Stimulated activated CD4-positive, alpha-beta T cell treated with anti-CD3 and anti-CD28 coated beads, TNF-alpha, amount 100 ng/mL, for 24 hours (primary cell): ENCODE measurements at places on chromosomes 6 and 20.

- DNase-seq: no peak
Measured at GRCh38 chr6:138944412-138944811, 43.6 kb downstream of the REPS1 start.

- DNase-seq: no peak
Measured at GRCh38 chr6:80488190-80488589, 381.7 kb downstream of the BCKDHB start.

- DNase-seq: no peak
Measured at GRCh38 chr6:145315982-145316600, 419.2 kb downstream of the EPM2A start.

DNA sequence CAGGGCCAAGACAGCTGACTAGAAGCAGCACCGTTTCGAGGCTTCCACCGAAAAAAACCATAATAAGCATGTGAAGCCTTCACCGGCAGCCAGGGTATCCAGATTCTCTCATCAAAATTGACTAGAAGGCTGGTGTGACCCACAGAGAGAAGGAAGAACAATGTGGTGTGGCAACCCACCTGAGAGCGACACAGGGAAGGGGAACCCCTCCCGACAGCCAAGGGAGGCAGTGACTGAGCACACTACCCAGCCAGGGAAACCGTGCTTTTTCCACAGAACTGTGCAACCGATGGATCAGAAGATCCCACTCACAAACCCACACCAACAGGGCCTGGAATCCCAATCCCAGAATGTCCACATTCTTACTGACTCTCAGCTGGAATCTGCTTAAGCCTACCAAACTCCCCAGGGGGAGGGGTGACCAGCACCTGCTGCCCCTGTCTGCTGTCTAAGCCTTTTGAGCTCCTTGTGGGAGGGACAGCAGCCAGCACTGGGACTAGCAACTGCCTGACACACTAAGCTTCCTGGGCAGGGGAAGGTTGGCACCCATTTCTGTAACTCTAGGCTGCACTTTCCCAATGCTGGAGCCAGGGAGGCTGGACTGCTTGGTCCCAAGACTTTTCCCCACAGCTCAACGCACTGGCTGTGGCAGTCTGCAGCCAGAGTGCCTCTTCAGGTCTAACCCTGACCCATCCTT is 231.9 kb upstream of the FAM83B start:
- no peak for DNase-seq

- no peak for DNase-seq
Measured at GRCh38 chr6:169646906-169647567, 54.8 kb downstream of the WDR27 start.
